ENCODE measurements at places on chromosomes 2 and 18.

- no peak for DNase-seq
These were observed 81.5 kb downstream of the ACOXL start for GRCh38 chr2:110813896-110814295.

DNA sequence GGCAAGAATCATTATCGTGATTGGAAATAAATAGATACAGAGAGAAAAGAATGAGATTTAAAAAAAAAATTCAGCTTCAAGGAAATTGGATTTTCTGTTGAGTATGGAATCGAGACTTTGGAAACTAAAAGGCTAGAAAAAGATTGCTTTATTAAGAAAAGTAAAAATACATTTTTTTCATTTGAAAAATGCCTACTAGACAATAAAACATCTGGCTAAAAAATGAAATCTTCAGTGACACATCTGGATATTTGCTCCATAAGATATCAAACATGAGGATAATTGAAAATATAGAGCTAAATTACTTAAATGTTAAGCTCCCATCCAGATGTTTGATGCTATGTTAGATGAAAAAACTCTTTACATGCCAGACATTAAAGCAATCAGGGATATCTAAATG, 879.5 kb downstream of the TSN start:
- no peak for DNase-seq

DNA sequence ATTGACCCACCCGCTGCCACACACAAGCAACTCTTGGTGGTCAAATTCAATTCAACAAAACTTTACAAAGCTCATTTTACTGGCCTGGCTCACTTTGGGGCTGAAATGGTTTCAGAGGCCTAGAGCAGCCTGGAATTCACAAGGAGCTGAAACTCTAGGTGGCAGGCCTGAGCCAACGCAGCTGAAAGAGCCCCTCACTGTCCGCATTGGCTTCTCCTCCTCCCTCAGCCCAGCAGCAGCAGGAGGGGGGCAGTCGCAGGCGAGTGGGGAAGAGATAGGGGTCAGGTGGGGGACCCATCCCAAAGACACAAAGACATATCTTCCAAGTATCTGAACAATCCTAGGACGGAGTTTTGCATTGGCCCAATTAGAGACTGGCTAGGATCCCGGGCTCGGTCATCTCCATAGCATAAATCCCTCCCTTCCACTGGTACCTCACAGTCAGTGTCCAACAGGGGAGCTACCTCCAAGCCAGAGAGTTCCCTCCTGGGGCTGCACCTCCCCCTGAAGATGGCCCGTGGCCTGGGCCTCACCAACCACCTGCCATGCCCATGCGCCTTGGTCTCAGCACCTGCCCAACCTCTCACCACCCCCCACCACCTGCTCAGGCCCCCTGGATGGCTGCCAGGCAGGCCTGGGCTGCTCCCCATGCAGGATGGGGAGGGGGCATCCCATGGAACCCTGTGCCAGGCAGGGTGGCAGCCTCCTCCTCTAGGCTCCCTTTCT, 113.4 kb downstream of the ZBTB7C start:
- no peak for DNase-seq

DNA sequence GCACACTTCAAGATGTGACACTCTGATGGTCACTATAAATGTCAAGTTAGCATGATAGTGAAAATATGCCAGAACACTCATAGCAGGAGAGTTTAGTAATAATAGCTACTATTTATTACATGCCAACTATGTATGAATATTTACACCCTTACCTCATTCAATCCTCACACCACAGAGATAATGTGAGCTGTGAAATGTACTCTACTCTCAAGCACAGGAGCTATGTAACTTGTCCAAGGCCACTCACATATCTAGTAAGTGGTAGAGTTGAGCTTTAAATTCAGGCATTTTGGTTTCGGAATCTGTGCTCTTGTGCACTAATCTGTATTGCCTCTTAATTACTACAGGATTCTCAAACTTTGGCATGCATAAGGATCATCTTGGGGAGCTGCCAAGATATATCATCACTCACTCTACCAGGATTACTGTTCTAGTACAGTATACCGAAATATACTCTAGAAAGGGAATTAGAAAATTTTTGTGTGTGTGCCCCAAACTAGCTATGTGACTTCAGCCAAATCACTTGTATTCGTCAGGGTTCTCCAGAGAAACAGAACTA, 154.3 kb downstream of the PLCL1 start:
- DNase-seq = no peak

DNA sequence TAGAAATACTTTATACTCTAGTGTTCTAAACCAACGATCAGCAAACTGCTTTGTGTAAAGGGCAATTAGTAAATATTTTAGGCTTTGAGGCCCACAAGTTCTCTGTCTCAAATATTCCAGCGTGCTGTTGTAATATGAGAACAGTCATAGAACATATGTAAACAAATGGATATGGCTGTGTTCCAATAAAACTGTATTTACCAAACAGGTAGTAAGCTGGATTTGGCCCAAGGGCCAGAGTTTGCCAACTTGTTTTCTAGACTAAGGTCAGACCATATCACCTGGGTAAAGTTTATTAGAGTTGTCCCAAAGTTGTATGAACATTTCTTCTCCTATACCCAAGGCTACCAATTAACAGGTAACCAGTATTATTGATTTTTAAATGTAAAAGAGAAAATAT, 303.2 kb upstream of the MC4R start:
- no peak for DNase-seq

- no peak for DNase-seq
These were observed 48.7 kb downstream of the COA5 start for GRCh38 chr2:98559581-98559980.

DNA sequence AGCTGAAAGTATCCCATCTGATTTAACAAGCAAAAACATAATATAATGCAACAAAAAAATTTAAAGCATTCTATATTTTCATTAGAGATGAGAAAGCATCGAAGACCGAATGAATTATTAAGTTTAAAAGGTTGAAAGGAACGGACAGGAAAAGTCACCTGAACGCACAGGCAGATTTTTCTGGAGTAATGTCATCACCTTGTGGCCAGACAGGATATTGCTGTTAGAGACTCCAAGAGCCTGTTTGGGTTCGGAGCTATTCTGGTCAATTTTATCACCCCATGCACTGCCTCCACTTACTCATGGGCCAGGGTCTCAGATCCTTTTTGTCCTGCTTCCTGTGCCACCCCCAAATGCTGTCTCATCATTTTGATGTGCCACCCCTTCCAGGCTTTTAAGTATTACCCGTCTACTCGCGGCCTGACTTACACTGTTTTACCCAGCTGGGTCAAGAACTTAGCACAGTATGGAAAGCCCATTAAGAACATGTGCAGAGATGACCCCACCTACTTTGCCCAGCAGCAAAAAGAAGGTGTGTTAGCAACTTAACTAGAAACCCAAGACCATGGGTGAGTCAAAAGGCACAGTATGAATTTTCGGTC, 27.3 kb downstream of the GKN2 start:
- DNase-seq = no peak

DNA sequence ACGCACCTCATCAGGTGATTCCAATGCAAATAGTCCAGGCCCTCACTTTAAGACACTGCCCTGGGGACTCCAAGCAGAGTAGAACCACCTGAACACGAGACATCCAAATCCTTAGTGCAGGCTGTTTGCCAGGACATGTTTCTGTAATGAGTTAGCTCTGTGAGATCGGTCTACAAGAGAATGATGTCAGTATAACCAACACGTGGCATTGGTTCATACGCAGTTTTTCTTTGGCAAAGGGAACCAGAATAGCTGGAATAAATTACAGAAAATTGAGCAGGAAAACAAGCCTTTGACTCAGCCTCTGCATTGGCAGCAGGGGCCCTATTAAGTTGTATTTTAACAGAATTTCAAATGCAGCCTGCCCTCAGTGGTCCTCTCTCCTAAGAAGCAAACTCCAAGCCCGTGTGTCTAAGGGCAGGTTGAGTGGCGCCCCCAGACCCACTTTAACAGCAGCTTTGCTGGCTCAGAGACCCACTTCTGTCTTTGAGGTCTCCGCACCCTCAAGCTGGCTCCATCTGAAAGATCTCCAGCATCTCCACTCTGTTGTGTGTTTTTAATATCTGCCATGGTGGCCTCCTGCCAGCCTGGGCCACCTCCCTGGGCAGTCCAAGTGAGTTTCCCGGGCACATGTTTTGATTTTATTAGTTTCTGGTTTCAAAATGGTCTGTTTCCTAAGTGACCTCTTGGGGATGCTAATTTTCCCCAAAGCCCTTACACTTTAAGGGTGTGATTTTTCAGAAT, 61.3 kb downstream of the ALPK2 start:
- no peak for DNase-seq

DNA sequence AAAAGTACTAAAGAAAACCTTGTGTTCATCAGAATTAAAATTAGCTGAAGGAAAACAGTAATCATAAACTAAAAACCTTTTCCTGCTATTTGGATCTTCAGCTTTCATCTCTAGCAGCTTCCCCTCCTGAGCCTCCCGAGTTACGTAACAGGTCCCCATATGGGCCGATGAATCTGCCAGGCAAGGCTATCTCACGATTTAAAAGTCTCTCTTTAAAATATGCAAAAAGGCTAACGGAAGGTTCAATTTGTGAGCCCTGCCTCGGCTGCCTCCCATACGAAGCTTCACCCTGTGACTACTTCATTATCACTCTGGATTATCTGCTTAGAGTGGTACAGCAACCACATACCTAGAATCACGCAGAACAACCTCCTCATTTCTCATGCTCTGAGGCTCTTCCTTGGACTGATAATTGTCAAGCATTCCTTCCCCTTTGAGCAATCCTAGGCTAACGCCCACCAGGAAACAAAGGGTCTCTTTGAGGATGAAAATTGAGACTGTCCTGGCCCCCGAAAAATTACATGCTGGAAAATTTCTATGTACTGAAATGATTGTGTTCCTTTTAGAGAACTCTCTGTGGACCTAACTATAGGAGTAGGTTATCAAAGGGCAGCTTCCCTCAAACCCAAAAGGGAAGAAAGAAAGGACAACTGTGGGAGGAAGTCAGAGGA, 147.4 kb downstream of the ZEB2 start:
- no peak for DNase-seq

GRCh38 chr18:48885924-48886400, 64.8 kb downstream of the SMAD7 start:
- DNase-seq = no peak

- DNase-seq = no peak
These were observed 53.4 kb downstream of the CDH2 start for GRCh38 chr18:28123401-28124030.

DNA sequence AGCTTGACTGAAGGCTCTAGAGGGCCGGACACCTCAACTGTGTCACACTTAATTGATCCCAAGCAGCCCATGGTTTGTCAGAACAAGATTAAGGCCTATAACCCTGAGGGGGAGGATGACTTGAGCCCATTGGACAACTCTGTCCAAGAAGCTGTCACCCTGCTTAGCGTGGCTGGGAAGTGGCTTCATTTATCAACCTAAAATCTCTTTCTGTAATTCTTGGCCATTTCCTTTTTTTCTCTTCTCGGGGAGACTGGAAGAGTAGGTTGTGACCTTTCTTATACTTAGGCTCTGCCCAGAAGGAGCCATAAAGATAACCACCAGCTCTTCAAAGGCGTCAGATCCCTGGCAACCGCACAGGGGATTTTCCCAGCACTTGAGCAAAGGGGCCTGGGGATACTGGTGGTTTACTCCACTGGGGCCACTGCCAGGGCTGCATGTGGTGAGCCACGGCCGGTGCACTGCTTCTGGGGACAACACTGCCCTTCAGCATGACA, 265.5 kb downstream of the CYRIA start:
- DNase-seq = no peak

- no peak for DNase-seq
These were observed 107.2 kb downstream of the COL6A3 start for GRCh38 chr2:237306787-237307170.

- DNase-seq = no peak
These were observed 65.1 kb downstream of the ASAP2 start for GRCh38 chr2:9271691-9272090.

DNA sequence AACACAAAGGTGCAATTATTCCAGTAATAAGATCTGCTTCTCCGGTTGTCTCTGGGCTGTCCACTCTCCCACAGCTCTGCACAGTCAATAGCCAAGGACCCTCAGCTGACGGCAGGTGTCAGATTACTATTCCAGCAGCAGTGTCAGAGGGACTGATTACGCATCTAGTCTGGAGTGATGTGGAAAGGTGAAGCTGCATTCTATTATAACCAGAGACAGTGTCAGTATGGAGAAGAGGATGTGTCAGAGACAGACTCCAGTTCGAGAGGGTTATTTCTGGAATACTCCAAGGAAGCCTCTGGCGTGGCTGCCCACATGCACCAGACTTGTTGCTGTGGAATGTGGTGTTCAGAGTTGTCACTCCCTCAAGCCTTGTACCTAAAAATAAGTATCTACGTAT, 163.6 kb upstream of the TMEM200C start:
- no peak for DNase-seq

- DNase-seq = no peak
These were observed 28.3 kb downstream of the TWIST2 start for GRCh38 chr2:238876232-238876630.

DNA sequence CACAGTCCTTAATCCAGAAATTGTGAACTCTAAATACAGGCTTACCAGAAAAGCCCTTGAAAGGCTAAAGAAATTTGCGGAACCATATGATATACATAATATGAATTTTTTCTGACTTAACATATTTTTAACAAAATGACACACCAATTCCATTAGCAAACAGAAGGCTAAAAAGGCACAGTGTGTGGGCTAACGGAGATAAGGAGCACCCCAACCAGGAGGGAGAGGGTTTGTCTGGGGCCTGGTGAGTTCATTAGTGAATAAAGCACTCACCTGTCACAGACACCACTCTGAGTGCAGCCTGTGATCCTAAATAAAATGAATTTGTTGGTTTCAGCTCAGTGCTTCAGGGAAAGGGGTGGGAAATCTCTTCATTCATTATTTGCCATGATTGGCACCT, 2.7 kb upstream of the FECH start:
- no peak for DNase-seq

DNA sequence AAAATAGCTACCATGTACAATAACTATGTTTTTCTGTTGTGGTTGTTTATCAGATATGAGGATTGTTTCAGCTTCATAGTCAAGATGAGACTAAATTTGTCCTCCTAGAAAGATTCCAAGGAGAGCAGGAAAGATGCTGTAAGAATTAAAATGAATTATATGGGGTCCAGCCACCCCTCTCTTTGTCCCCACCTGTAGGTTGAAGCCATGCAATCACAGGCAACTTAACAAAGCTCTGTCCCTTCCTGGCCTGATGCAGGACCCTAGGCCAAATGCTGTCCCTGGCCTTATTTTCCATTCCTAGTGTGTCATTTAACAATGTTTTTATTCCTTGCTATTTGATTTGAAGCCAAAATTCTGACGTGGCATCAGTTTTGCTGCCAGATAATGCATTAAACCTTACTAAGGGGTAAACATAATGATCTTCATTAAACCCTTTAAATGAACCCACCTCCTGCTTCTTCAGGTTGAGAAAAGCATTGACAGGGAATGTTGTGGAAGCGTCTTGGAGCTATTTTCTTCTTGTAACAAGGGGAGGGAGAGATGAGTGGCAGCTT, 240.9 kb upstream of the ZNF521 start:
- no peak for DNase-seq

GRCh38 chr2:14125624-14126293, 506.8 kb upstream of the LRATD1 start:
- no peak for DNase-seq

- no peak for DNase-seq
These were observed 27.4 kb downstream of the MARCHF4 start for GRCh38 chr2:216344950-216345300.

- no peak for DNase-seq
These were observed 5.4 kb downstream of the KLHL14 start for GRCh38 chr18:32767400-32767799.
